Right renal pelvis (tissue), 4 donors: ENCODE measurements at places on chromosomes 16 and 17. TPM values are rescaled to one million over a fixed set of nuclear protein-coding genes. Genes with fewer than 3 reads are reported as not detected.

The SLC16A11 gene
- 0.54 TPM for polyA plus RNA-seq

The RASL10B gene
- 12.2 TPM for polyA plus RNA-seq

The EFCAB13 gene
- polyA plus RNA-seq = 7.4 TPM

The SPNS2 gene
- polyA plus RNA-seq = 44.7 TPM

The ITGAD gene
- polyA plus RNA-seq = 0.27 TPM

The NR1D1 gene
- polyA plus RNA-seq = 3.5 TPM

The SMPD3 gene
- polyA plus RNA-seq = 1.5 TPM

DNA sequence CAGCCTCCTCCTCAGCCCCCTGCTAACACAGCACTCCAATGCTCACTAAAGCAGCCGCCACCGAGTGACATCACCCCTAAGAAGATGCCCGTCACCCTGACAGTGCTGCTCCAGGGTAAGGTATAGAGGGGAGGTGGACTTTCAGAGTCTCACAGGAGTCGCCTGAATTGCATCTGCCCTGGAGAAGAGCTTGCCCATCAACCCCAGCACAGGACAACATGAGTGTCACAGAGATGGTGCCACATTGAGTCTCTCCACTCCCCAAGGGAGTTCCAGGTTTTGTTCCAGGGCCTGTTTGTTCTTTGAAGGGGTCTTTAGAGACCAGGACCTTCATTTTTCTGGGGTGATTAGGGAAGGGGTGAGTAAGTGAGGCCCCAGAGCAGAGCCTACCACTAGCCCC lies 2.2 kb upstream of the P2RX5 start:
- DNase-seq = no peak

DNA sequence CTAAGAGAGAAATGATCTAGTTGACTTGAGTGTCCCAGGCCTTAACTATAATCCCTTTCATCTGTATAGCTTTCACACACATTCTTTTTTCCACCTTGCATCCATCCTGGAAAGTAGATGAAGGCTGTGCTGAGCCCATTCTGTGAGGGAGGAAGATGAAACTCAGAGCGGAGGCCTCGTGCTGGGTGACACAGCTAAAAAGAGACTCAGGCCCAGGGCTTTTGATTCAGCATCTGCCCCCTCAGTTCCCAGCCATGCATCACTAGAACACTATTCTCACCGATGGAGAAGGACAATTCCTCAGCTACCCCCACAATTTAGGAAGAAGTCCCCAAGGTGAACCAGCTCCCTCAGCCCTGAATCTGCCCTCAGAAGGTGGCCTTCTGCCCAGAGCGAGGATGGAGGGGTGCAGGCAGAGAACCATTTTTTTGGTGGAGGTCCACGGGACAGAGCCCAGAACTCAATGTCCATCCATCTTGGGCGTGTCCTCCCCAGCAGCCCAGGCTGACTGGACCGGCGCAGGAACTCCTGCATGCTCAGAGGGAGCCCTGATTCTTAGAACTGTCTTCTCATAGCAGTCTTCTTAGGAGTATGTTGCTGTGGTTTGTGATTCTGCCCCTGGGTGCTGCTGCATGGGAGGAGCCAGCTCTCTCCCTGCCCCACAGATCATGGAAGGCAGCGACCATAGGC lies 5.8 kb upstream of the MYCBPAP start:
- DNase-seq = no peak

GRCh38 chr16:10239640-10240039 lies 57.4 kb upstream of the GRIN2A start:
- no peak for DNase-seq

DNA sequence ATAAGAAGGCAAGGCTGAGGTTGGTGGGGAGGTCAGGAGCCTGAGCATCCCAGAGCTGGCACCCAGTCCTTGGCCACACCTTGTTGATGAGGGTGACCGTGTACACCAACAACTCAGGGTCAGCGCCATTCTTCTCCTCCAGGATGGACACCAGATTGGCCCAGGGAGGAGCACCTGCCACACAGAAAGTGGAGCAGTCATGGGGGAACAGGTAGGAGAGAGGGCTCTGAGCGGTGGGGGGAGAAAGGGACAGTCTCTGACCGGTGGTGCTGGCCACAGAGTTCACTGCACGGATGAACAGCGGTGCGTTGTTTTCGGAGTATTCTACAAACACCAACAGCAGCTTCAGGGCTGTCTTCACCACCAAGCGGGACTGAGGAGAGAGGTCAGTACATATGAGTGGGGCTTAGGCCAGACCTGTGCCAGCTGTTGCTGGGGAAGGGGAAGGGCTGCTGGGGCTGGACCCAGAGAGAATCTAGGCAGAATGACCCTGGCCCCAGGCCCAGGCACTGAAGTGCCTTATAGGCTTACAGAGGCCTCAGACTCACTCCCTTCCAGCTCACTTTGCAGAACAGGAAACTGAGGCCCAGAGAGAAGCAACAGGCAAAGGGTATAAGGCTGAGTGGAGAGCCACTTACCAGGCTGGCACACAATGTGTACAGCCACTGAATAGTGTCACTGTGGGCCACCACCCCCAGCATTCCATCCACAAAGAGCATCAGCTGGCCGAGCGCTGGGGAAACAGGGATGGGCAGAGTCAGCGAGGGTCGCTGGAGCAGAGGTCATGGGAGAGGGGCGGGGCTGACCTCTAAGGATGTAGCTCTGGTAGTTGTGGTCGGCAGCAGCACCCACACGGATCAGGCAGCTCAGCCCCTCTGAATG lies 9.6 kb downstream of the FHOD1 start:
- DNase-seq = no peak

DNA sequence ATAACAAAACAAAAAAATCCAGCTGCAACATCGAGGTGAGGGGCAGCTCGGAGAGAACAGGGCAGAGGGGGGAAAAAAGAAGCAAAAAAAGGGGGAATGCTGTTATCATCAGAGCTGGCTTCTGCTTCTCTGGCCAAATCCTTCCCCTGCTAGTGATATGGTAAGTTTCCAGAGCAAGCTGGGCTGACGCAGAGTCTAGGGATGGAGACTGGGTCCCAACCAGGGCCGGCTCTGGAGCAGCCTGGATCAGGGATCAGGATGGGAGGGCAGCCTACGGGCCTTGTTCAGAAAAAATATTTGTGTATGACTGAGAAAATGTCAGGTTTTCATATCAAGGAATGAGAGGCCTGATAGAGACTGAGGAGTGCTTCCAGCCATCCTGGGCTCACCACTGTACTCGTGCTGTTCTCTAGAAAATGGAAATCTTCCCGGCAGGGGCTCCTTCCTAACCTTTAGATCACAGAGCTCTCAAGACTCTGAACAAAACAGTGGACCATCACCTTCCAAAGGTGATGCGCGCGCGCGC lies 726 bp upstream of the C1QTNF1 start:
- DNase-seq = no peak

DNA sequence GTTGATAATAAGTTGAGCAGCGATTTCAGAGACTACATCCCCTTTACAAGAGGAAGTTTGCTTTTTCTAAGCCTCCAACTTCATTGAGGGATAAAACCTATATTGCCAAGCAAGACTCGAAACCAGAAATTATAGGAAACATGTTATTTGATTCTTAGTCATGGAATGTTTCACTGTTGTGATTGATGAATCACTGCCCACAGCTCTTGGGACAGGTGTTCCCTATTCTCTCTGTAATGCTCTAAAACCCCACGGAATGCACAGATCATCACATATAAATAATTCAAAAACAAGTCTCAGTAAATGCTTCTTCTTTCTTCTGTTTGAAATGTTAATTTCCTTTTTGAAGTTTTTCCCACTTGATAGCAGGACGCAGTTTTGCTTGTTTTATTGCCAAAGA lies 809.5 kb upstream of the GOT2 start:
- no peak for DNase-seq

- no peak for DNase-seq
Measured at GRCh38 chr16:49496656-49497055, 123.1 kb downstream of the C16orf78 start.

DNA sequence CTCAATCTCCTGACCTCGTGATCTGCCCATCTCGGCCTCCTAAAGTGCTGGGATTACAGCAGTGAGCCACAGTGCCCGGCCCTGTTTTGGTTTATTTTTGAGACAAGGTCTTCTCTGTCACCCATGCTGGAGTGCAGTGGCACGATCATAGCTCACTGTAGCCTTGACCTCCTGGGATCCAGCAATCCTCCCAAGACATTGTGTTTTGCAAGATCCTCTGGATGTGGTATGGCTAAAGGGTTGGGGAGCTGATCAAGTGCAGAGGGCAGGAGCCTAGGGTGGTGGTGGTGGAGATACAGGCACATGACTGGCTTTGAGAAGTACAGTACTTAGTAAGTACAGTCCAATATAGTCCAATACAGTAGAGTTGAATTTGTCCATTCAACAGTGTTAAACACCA lies 16.6 kb upstream of the TNS4 start:
- DNase-seq = no peak

- DNase-seq = no peak
Measured at GRCh38 chr17:38327936-38328335, 15.8 kb downstream of the GPR179 start.

DNA sequence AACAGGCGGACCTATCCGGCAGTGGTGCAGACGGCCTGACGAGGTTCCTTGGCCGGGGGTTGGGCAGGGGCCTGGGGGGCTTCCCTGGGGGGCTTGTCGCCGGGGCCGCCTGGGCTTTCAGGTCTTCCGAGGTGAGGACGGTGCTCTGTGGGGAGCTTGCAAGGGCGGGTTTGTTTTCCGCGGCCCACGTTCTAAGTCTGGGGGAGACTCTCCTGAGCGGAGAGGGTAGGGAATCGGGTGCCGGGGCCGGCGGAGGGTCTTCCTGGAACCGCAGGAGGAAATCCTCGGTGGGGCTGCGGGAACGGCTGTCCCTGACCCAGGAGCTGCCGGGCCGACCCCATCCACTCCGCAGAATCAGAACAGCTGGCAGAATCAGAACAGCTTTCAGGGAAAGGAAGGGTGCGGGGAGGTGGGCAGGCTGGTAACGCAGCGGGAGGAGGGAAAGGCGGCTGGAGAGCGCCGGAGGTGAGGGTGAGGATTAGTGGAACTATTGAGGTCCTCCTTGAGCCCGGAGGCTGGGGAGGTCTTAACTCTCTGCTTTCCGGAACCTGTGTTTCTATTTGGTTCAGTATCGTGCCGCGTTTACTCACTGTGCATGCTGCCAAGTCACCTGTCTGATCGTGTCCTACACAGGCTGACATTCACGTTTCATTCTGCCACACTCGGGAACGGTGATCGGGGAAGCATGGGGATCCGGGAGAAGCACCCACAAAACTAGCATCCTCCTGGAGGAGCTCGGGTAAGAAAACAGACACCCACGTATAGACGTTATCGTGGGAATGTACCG lies 28.9 kb downstream of the CPSF4L start:
- peak; percentile 10 for DNase-seq

DNA sequence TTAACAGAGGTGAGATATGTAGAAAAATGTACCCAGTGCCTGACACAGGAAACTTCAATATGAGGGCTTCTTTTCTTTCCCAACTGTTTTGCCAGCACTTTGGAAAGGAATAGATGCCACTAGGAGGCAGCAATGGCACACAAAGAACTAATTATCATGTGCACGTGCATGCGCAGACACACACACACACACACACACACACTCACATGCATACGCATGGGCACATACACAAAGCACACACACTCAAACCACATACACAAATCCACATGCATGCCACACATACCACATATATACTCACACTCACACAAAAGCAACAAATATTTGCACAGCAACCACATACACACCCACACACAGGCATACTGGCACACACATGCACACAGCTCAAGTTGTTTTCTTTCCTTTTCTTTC lies 8.8 kb upstream of the CEP112 start:
- DNase-seq = peak; percentile 57

- no peak for DNase-seq
Measured at GRCh38 chr17:7576432-7576937, 3.0 kb upstream of the CD68 start.

GRCh38 chr16:10941127-10941933 lies 938 bp downstream of the DEXI start:
- no peak for DNase-seq

GRCh38 chr17:50055055-50055425 lies 870 bp upstream of the ITGA3 start:
- no peak for DNase-seq

DNA sequence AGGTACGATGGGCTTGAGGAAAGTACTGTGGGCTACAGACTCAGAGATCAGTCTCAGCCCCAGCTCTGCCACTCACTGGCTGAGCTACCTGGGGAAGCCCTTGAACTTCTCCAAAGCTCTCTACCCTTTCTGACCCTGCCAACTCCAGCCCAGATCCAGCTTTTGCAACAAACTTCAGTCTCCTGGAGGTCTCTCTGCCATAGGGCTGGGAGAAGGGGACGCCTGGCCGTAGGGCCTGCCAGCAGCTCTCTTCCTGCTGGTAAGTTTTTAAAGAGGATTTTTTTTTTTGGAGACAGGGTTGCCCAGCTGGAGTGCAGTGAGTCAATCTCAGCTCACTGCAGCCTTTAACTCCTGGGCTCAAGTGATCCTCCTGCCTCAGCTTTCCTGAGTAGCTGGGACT lies 11.5 kb downstream of the INPP5K start:
- DNase-seq = no peak

DNA sequence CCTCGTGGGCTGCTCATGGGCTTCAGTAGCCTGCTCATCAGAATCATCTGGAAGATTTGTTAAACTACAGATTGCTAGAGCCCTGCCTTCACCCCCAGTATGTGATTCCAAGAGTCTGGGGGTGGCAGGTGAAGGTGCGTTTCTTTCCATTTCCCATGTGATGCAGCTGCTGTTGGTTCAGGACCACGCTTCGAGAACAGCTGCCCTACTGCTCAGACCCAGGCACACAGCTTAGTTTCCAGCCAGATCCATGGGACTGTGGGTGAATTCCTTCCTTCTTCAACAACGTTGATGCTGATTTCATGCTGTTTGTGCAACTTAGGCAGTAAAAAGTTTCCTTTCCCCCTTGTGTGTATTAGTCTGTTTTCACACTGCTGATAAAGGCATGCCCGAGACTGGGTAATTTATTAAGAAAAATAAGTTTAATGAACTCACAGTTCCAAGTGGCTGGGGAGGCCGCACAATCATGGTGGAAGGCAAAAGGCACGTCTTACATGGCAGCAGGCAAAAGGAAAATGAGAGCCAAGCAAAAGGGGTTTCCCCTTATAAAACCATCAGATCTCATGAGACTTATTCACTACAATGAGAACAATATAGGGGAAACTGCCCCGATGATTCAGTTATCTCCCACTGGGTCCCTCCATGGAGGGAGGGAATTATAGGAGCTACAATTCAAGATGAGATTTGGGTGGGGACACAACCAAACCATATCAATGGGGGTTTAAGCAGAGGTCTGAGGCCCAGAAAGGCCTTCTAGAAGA lies 159.2 kb downstream of the XYLT1 start:
- no peak for DNase-seq

- peak; percentile 48 for DNase-seq
Measured at GRCh38 chr16:83826146-83826913, 18.6 kb downstream of the HSBP1 start.
